Glomerular endothelial cell (primary cell): ENCODE measurements at places on chromosomes 1 and 21. TPM values are rescaled to one million over a fixed set of nuclear protein-coding genes. Genes with fewer than 3 reads are reported as not detected.

- DNase-seq: no peak
Measured at GRCh38 chr1:27117733-27118439, 37.0 kb downstream of the SLC9A1 start.

DNA sequence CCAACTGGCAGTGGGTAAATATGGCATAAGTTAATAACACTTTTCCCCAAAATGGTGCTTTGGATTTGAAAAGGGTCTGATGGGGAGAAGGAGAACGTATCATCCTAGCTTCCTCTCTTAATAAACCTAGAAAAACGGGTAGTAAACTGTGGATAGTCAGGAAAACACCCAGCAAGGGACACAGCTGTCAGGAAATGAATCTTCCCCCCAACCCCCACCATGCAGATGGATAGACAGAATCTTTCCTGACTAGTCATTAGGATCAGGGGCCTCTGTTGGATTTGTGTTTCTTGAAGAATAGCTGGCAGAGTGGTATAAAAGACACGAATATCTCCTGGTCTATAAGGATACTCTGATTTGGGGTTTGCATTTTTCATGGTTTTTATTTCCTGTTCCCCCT lies 22.5 kb upstream of the LAX1 start:
- no peak for DNase-seq

- no peak for DNase-seq
Measured at GRCh38 chr1:109610609-109611307, 8.7 kb downstream of the GNAT2 start.

Gene AQP10
- total RNA-seq: not detected in 2 replicates

Gene BARHL2
- not detected in 2 replicates for total RNA-seq
